Activated naive CD8-positive, alpha-beta T cell treated with anti-CD3 and anti-CD28 coated beads, Interleukin-2, amount 50 U/mL, for 24 hours (primary cell): ENCODE measurements at places on chromosomes 16 and 17.
A peak's percentile ranks its signal among the peaks of the same experiment; 100 is the strongest.

DNA sequence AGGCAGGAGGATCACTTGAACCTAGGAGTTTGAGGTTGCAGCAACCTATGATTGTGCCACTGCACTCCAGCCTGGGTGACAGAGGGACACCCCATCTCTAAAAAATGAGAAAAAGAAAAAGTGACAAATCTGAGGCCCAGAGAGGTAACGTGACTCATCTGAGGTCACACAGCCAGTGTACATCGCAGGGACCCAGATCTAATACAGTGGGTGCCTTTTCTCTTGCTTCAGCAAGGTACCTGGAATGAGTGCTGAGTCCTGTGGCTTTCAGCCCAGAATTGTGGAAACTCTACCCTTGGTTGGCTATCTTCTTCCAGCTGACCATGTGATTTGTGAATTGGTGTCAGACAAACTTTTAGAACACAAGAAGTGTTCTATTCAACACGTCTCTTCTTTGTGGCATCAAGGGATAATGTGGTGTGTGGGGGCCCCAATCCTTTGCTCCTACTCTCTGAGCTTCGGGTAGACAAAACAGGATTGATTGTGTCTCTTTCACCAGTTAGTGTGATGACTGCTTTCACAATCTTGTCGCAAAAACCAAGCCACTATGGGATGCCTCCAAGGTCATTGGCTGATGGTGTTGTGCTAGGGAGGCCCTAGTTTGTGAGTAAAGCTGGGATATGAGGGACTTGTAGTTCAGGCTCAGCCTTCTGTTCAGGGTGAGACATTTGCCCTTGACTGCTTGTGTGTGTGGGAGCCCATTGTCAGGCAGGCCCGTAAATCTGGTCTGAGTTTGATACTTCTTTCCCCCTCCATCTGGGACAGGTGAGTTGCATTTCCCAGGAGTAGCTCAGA lies 71.0 kb downstream of the MSI2 start:
- no peak for DNase-seq
- peaks cover 28% of the 10 kb centered on the region for H3K36me3 ChIP-seq
- H3K4me1 ChIP-seq = peaks cover 51% of the 10 kb centered on the region
- H3K4me3 ChIP-seq = no peak overlapping the region
- no peaks in the 10 kb centered on the region for H3K27me3 ChIP-seq

DNA sequence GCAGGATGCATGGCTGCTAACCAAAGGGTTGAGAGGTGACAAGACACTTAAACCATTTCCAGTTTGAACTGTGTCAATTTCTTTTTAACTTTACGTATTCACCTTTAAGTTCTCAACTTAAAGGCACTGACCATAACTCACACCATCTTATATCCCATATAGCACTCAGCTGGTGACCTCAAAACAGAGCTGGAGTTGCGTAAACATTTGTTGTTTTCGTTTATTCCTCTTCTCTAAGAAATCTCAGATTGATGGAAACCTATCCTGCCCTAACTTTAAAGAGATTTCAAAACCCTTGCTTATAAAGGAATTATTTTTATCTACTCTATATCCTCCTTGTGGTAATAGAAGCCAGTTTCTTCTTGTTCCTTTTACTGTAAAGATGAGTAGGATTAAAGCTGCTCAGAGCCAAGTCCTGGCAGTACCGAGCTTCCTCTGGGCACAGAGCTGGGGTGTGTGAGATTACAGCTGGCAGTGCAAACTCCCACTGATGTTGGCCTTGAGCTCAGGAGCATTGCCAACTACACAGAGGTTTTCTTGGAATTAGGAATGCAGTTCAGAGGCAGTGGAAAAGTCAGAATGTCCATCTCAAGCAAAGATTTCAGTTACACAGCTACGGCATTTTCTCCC lies 1.3 kb downstream of the KCTD2 start:
- no peaks in the 10 kb centered on the region for H3K27me3 ChIP-seq
- no peak for DNase-seq
- H3K36me3 ChIP-seq = peaks cover 13% of the 10 kb centered on the region
- H3K4me3 ChIP-seq = peak overlapping the region; percentile 89

DNA sequence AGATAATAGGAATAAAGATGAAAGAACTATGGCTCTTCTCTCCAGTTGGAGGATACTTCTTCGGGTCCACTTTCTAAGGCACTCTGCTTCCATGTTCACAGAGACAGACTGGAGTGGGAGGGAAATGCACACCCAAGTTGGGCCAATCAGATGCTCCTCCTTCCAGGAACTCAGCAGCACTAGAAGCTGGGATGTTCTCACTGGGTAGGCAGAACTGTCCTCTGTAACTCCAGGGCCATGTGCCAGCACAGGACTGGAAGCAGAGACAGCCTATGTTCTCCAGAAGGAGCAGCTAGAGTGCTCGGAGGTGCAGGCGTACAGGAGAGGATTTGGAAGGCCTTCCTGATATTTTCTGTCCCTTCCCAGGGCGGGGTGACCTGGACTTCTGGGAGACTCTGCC lies 49.9 kb upstream of the SREBF1 start:
- DNase-seq = no peak
- no peaks in the 10 kb centered on the region for H3K27me3 ChIP-seq
- H3K4me1 ChIP-seq = peaks cover 4% of the 10 kb centered on the region
- no peak overlapping the region for H3K27ac ChIP-seq
- no peaks in the 10 kb centered on the region for H3K36me3 ChIP-seq
- no peak overlapping the region for H3K4me3 ChIP-seq

DNA sequence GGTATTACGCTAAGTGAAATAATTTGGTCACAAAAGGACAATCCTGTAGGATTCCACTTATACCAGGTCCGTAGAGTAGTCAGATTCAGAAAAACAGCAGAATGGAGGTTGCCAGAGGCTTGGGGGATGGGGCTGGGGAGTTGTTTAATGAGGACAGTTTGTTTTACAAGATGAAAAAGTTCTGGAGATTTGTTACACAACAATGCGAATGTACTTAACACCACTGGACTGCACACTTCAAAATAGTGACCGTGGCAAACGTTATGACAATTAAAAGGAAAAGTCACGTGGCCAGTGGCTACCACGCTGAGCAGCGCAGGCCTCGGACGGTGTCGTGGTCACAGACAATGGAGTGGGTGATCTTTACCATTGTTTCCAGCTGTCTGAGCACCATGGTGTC lies 338.1 kb downstream of the SEC14L1 start:
- peak overlapping the region; percentile 12 for H3K4me3 ChIP-seq
- peak overlapping the region; percentile 64 for H3K27ac ChIP-seq
- no peaks in the 10 kb centered on the region for H3K27me3 ChIP-seq
- DNase-seq = no peak
- H3K36me3 ChIP-seq = peaks cover 25% of the 10 kb centered on the region

GRCh38 chr16:48608452-48608851 lies 1.5 kb downstream of the N4BP1 start:
- H3K4me3 ChIP-seq = no peak overlapping the region
- peaks cover 43% of the 10 kb centered on the region for H3K4me1 ChIP-seq
- peaks cover 7% of the 10 kb centered on the region for H3K36me3 ChIP-seq
- no peaks in the 10 kb centered on the region for H3K27me3 ChIP-seq
- no peak overlapping the region for H3K27ac ChIP-seq
- no peak for DNase-seq

DNA sequence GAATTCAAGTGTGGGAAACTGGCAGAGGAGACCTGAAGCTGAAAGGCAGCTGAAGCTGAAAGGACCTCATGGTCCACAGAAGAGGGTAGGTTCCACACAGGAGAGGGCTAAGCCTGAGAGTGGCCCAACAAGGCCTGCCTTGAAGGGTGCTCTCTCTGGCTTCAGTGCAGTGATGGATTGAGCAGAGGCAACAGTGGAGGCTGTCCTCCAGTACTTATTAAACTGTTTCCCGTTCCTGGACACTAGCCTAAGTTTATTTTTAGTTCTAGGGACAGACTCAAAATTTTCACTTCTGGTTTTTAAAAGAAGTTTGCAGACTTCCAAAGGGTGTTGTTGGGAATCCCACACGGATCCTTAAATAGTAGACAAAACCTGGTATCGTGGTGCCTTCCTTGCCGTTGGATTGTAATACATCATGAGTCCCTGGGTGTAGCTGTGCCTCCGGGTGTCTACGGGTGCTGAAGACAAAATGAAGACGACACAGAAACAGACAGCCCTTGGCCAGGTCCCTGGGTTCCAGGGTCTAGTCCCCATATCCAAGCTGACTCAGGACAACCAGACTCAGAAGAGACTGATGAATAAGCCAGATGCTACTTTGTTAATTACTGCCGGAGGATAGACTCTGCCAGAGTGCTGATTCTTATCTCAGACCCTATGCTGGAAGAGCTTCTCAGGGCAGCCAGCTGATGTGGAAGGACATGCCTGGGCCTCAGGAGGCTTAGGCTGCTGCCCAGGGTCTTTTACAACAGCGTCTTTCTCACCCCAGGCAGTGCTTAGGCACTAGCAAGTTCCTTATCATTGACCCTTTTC lies 7.1 kb upstream of the CMTM4 start:
- no peaks in the 10 kb centered on the region for H3K4me1 ChIP-seq
- peaks cover 11% of the 10 kb centered on the region for H3K27me3 ChIP-seq
- H3K27ac ChIP-seq = no peak overlapping the region
- H3K36me3 ChIP-seq = no peaks in the 10 kb centered on the region
- DNase-seq = no peak

DNA sequence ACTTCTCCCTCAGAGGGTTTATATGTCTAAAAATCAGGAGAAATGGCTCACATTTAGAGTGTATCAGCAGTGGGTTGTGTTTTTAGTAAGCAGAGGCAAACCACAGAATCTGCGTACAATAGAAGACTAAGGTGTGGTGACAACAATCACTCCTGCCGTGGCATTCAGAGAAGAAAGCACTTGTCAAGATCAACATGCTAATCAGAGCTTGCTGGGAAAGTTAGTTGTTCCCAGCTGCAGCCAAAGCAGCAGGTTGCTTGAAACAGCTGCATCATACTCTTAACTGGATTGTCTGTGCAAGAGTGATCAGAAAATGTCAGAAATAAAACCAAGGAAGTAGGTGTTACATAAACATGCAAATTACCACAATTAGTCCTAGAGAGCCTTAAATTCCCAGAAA lies 616.4 kb downstream of the CDH8 start:
- no peak for DNase-seq
- no peaks in the 10 kb centered on the region for H3K27me3 ChIP-seq
- H3K36me3 ChIP-seq = no peaks in the 10 kb centered on the region
- H3K4me3 ChIP-seq = no peak overlapping the region
- H3K4me1 ChIP-seq = no peaks in the 10 kb centered on the region

GRCh38 chr17:16486373-16487250 lies 5.4 kb downstream of the LRRC75A start:
- H3K27ac ChIP-seq = no peak overlapping the region
- no peaks in the 10 kb centered on the region for H3K36me3 ChIP-seq
- H3K4me3 ChIP-seq = no peak overlapping the region
- peaks cover 3% of the 10 kb centered on the region for H3K27me3 ChIP-seq
- DNase-seq = no peak

DNA sequence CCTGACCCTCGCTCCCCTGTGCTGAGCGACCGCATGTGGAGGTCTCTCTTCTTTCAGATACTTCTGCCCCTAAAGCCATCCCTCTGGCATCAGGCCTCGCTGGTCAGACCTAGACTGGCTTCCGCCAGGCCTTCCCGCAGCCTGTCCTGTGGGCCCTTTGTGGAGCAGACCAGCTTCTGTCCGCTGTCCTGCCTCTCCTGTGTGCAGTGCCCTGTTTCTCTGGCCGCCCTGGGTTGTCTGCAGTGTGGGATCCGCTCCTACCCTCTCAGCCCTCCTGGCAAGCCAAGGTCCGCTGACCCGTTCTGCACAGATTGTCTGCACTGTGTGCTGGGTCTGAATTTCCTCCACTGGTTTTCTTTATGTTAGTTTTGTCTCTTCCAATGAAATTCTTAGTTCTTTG lies 21.5 kb upstream of the MC1R start:
- H3K36me3 ChIP-seq = peaks cover 36% of the 10 kb centered on the region
- peaks cover 10% of the 10 kb centered on the region for H3K4me1 ChIP-seq
- DNase-seq = no peak
- H3K27ac ChIP-seq = no peak overlapping the region
- no peak overlapping the region for H3K4me3 ChIP-seq
